CD4-positive, alpha-beta T cell treated with Interleukin-4 for 4 hours (primary cell): ENCODE measurements at places on chromosomes 1 and 21.

- DNase-seq = no peak
These were observed 579.8 kb upstream of the PKN2 start for GRCh38 chr1:88104236-88104635.

GRCh38 chr1:230788561-230789275 lies 41.5 kb downstream of the CAPN9 start:
- DNase-seq = no peak

GRCh38 chr1:233105225-233105624 lies 154.8 kb downstream of the NTPCR start:
- DNase-seq = no peak

- DNase-seq = no peak
These were observed 30.0 kb downstream of the XCL2 start for GRCh38 chr1:168513656-168514404.

DNA sequence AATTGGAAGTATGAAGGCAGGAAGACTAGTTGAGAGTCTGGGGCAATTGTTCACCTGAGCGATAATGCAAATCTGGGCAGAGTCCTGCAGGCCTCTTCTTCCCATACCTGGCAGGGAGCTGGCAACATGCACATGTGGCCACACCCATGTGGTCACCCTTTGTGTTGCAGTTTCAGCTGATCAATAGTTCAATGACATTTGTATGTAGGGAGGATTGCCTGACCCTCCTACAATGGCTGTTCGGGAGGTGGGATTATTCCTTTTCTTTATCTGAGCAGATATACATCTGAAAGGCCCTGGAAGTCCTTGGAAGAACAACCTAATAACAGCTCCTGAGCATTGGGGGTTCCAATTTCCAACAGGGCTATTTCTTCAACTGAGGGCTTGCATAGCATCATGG lies 15.2 kb upstream of the TRIM45 start:
- DNase-seq = no peak

DNA sequence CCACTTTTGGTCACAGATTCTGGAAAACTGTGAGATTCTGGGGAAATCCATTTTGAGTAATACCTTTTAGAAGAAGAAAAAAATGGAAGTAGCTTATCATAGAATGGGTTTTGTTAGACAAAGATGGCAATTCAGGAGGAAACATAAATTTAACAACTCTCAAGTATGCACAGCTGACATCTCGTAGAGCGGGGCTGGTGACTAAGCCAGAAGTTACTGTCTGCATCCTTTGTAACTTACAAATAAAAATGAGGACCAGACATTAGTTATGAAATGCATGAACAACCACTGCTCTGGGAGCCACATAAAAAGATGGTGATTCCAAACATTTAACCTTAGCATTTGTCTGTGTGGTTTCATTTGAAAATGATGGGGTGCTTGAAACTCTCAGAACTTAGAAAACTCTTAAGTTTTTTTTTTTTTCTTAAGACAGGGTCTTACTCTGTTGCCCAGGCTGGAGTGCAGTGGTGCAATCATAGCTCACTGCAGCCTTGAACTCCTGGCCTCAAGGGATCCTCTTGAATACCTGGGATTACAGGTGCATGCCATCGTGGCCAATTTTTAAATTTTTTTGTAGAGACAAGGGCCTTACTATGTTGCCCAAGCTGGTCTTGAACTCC lies 49.2 kb upstream of the ATP5PO start:
- no peak for DNase-seq

DNA sequence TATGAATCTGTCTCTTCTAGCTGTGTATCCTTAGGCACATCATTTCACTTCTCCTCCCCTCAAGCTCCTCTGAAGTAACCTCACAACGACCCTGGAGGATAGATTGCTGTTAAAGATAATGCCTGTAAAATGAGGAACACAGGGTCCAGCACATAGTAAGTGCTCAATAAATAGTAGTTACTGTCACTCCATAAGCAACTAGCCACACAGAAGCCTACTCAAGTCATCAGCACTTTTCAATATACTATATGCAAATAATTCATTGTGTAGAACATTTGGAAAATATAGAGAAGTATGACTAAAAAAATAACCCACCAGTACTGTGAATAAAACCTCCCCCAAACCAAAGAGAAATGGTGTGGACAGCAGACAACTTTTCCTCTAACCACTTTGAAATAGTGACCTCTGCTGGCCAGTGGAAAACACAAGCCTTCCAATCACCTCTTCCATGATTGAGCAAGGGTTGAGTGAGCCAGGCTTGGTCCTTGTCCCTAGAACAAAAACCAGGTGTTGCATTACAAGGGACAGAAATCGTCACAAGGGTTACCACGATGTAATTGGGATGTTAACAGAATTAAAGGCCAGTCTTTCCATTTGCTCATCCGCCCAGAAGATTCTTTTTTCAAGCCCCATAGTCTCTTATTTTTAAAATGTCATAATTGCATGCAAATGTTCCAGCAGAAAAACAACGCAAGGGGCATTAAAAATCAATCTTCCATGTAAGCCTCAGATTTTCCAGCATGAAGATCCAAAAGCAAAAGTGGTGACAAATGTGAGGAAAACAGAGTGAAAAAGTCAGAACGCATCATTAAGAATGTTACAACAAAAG lies 15.7 kb upstream of the GLIS1 start:
- DNase-seq = peak; percentile 31

- DNase-seq = no peak
These were observed 13.5 kb downstream of the EFNA3 start for GRCh38 chr1:155092131-155092530.
